ENCODE measurements at places on chromosomes 3 and 15. TPM values are rescaled to one million over a fixed set of nuclear protein-coding genes. Genes with fewer than 3 reads are reported as not detected.

ZDHHC19 gene
- 1.0 TPM for total RNA-seq

NR2F2 gene
- not detected for total RNA-seq

VWA5B2 gene
- total RNA-seq, result not detected

ADAMTS7 gene
- 0.20 TPM for total RNA-seq

RETNLB gene
- total RNA-seq, result not detected

ERC2 gene
- 0.33 TPM for total RNA-seq

MORC1 gene
- total RNA-seq, result not detected

DNAJC19 gene
- 26.5 TPM for total RNA-seq

RBM6 gene
- 149 TPM for total RNA-seq

NMNAT3 gene
- 3.4 TPM for total RNA-seq

C3orf80 gene
- not detected for total RNA-seq

AMT gene
- 4.4 TPM for total RNA-seq

SMC4 gene
- total RNA-seq, result 201 TPM

FOXL2 gene
- not detected for total RNA-seq

- DNase-seq, result no peak
Observed at GRCh38 chr15:63387748-63388493, 6.3 kb upstream of the CA12 start.

DNA sequence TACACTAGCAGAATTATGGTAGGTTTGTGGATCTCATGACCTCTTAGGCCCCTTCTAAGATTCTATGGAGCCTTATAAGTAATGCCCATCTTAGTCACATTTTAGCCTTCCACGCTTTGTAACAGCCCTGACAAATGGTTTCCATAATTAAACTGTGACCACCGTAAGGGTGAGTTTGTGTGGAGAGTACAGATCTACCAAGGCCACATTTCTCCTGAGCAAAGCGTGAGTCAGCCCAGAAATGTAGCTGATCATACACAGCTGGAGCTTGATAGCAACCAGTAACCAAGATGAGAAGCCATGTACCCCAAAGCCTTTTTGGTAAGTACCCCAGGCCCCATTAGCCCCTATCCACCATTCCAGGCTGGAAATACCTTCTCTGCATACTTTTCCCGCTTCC lies 31.7 kb downstream of the CHAC1 start:
- no peak for DNase-seq

GRCh38 chr15:33209575-33210481 lies 15.3 kb upstream of the FMN1 start:
- no peak for DNase-seq

DNA sequence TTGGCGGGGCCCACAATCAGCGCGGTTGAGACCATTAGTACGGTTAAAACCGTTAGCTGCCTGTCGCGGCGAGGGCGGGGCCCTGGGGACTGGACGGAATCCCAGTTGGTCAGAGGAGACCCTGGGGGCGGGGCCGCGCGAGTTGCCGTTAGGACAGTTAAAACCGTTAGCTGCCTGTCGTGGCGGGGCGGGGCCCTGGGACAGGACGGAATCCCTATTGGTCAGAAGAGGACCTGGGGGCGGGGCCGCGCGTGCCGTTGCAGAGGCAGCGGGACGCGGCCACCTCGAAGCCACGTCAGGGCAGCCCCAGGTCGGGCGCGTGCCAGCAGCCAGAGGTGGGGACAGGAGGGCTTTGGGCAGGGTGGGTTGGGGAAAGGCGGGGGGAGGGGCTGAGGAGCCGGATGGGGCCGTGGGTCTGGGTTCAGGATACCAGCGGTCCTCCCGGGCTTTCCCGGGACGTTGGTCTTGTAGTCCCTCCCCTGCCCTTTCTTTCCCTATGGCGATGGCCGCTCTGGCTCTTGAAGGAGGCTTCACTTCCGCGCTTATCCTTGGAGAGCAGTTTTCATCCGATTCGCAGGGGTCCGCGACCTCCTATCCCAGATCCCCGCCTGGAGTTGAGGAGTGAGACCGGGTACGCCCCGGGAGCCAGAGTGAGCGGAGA lies 28.0 kb downstream of the KLHDC8B start:
- DNase-seq, result no peak

DNA sequence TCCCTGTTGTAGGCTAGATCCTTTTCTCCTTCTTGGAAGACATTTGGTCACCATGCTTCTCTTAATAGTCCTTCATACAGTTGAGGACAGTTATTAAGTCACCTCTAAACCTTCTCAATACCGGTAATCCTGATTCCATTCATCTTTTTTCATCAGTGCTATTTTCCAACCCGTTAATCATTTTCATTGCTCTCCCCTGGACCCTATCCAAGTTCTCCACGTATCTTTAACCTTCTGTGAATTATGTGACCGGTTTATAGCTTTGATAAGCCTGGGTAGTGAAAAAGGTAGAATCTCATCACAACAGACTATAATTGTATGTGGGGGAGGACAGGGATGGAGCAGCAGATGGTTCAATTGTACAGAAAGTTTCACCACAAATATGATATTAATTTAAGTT lies 168.5 kb downstream of the MECOM start:
- no peak for DNase-seq

GRCh38 chr3:50189274-50189673 lies 2.1 kb upstream of the GNAT1 start:
- no peak for DNase-seq

- no peak for DNase-seq
Observed at GRCh38 chr3:38038447-38038911, 529 bp upstream of the DLEC1 start.

DNA sequence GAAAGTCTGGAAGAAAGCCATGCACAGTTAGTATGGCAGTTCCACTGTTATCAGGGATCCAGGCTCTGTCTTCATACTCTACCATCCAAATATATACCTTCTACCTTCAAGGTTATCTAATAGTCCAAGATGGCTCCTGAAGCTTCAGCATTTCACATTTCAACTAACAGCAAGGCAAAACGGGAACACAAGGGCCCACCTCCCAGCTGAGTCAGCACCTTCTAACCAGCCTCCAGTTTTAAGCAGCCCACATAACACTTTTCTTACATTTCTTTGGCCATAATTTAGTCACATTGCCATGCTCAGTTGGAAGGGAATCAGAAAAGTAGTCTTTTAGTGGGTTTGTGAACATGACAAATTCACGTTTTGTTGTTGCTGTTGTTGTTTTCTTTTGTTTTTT lies 15.4 kb upstream of the MSL2 start:
- no peak for DNase-seq

DNA sequence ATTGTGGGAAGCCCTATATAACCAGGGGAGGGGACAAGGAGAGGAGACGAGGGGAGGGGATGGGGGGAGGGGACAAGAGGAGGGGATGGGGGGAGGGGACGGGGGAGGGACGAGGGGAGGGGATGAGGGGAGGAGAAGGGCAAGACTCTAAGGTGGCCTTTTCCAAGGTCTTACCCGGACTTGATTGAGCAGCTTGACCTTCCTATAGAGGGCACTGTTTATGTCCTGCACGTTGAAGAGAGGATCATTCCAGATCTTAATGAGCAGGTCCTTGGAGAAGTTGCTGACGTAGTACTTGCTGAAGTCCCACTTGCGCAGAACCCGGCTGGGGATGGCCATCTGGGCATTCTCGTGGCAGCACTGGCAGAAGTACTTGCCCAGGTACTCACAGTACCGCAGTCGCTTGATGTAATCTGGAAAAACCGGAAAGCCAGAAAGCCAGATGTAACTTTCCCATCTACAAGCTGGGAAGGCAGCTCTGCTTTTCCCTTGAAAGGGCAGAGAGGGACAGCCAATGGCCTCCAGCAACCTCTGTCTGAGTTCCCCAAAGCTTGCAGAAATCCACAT lies 55.7 kb downstream of the RUBCN start:
- DNase-seq, result no peak

DNA sequence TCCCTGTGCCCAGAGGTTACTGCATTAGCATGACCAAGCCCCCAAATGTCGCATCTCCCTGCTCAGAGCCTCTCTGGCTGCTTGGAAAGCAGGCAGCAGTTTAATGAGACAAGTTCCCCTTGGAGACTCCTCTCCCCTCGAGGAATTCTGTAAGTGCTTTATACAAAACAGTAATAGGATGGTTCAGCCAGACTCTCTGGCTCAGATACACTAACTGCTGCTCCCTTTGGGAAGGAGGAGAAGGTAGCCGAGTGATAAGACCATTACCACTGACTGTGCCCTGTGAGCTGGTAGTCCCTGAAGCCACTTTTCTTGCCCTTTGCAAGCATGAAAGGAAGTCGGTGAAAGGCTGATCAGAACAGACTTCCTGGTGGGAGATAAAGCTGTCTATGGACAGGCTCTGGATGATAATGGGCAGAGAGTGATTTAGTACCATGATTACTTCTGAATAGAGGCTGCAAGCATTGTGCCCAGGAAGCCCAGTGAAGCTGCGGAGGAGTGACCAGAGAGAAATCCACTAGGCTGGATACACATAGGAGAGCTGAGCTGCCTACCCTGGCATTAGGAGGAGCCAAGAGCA lies 100.8 kb downstream of the SEMA6D start:
- no peak for DNase-seq

- no peak for DNase-seq
Observed at GRCh38 chr3:130468311-130468710, 48.7 kb upstream of the COL6A6 start.

- DNase-seq, result no peak
Observed at GRCh38 chr3:24027946-24028345, 82.9 kb downstream of the NR1D2 start.

GRCh38 chr3:42169579-42170120 lies 78.5 kb downstream of the TRAK1 start:
- no peak for DNase-seq

DNA sequence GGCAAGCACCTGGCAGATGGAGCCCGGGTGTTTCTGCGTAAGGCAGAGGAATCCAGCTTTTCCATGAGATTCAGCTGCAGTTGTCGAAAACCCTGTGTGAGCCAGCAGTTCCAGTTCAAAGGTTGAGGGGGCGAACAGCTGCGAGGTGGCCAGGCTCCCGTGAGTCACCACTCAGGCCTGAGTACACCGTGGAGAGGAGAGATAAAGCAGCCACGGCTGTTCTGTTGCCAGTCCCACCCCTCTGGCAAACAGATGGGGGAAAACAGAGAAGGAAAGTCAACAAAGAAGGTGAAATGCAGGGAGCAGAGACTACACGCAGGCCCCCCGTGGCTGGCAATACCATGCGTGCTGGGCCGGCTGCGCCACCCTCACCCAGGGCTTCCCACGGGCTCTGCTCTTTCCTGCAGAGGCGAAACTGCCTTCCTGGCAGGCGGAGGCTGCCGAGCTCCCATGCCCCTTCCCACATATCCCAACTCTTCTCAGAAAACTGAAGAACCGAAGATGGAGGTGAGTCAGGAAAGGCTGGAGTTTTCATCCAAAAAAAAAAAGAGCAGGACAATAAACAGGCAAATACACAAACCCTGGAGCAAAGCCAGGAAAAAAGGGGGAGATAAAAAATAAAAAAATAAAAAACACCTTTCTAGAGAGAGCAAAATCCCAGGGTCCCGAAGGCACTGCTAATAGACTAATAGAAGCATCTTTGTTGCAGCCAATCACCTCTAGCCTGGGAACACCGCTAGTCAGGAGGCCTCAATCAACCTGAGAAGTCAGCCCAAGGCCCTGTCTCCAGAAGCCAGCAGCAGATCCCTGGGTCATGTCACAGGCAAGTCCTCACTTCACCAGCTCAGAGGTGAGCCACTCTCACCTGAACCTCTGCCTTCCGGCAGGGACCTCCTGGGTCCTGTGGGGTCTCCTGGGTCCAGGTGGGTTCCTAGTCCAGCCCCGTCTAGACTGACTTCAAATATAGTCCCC lies 37.7 kb downstream of the FAM174B start:
- no peak for DNase-seq

DNA sequence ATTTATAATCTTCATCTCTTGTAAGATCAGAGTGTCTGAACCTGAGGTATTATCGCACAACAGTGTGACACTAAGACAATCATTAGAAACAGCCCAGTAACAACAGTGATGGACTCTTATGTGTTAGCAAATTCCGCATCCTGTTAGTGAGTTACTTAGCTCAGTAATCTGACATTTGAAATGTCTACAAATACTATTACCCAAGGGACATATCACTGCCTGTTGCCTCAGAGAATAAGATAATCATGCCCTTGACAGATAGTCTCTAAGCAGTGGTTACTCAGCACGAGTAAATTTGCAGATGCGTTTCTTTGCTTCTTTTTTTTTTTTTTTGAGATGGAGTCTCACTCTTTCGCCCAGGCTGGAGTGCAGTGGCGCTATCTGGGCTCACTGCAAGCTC lies 13.4 kb upstream of the RTP1 start:
- DNase-seq, result no peak

- DNase-seq, result no peak
Observed at GRCh38 chr15:33016405-33017024, 178.0 kb downstream of the FMN1 start.

DNA sequence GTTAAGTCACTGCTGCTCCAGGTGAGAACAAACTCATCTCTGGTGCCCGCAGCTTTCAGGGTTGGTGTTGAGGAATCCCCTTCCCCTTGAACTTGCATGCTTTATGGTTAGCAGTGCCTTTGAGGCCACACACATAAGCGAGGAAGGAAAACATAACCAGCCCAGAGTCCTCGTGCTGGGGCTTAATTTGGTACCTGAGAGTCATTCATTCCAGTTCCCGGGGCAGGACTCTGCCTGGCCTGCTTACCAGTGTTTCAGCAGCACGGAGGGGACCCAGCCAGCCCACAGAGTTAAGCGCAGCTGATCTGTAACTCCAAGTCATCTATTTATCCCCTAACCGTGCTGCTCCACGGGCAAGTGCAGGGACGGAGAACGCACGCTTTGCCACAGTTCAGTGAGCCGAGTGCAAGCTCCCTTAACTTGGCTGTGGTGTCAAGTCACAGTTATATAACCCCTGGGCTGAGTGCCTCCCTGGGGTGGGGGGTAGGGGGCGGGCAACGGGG lies 302.3 kb upstream of the ICE2 start:
- DNase-seq, result no peak

GRCh38 chr3:183381179-183381578 lies 47.2 kb downstream of the MCF2L2 start:
- DNase-seq, result no peak

- no peak for DNase-seq
Observed at GRCh38 chr3:171574556-171575240, 114.5 kb upstream of the TNIK start.

- no peak for DNase-seq
Observed at GRCh38 chr3:1087066-1087560, 5.7 kb upstream of the CNTN6 start.

DNA sequence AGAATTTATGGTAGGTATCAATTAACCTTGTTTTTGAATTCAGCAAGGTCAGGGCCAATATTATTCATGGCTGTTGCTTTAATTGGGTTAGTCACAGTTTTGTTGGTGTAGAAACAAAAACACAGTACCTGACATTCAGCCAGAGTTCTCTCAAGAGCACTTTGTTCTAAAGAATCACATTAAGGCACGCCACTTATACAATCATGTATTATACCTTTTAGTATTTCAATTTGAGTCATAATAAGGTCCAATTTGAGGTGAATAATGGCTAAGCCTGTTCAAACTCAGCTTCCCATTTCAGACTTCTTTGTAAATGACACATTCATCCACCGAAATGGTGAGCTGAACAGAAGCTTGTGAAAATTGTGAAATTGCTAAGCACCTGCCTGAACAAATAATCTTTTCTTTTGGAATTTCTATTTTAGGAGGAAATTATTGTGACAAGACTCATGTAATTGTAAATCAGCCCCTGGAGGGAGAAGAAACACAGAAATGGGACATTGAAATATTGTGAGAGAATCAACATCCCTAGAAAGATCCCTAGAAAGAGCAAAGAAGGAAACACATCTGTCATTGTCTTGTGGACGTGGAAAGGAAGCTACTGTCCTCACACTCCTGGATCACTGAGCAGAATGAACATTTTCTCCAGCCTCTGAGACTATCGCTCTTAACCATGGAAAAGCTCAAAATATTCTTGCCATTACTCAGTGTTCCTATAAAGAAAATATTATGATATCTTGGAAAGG lies 29.3 kb downstream of the RIOX2 start:
- DNase-seq, result no peak
